ENCODE measurements at places on chromosomes 5 and 9. TPM values are rescaled to one million over a fixed set of nuclear protein-coding genes. Genes with fewer than 3 reads are reported as not detected.
A peak's percentile ranks its signal among the peaks of the same experiment; 100 is the strongest.

DNA sequence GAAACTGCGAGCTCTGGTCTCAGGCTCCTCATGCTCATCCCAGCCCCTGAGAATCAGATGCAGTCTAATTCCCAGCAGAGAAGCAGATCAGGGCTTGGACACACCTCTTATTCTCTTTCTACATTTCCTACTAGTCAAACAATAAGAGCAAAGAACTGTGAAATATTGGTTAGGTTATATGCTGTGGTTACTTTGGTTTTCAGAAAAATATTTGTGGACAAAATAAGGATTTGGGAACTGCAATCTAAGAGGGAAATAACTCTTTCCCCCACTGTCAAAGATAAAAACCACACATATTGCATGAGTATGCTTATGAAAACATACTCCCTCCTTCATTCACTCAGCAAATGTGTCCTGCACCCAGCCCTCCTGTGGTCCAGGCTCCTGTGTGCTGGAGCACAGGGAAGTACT, 164.5 kb upstream of the S1PR3 start:
- no peak for DNase-seq

DNA sequence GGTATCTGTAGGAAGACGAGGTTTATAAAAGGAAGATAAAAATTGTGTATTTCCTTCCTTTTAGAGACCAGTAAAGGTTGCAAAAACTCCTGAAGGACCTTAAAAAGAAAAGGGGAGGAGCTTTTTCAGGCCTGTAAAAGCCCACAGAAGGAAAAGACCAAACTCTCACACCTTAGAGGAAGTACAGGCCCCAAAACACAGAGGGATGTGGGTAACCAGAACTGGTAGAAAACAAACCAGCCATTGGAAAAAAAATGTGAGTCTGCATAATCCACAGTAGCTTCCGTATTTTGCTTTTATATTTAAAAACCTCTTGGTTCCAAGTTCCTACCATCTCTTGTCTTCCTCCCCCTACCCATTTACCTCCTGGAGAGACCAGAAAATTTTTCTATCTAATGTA, 8.5 kb downstream of the GIN1 start:
- DNase-seq = no peak

- no peak for DNase-seq
These were observed 93.1 kb downstream of the PJA2 start for GRCh38 chr5:109316634-109317033.

GRCh38 chr5:169945831-169946261, 34.4 kb downstream of the INSYN2B start:
- DNase-seq = no peak

Gene ADAMTSL1
- 172 TPM for total RNA-seq

- DNase-seq = no peak
These were observed 39.3 kb downstream of the UBE2D2 start for GRCh38 chr5:139600336-139600949.

Gene FABP6
- not detected for total RNA-seq

DNA sequence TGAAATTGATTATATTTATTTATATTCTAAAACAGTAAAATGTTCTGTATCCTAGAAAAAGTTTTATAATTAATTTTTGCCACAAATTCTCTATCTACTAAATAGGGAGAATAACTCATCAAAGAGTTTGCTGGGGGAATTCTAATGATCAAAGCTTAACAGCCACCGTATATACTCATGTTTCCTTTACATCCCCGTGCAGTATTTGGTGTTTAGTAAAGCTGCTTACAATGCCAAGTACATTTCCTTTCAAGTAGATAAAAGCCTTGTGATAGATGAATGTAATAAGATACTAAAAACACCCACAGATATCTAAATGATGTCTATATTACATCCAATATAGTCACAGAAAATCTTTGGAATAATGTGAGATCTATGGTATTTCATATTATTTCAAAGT, 312.2 kb downstream of the HCN1 start:
- DNase-seq = no peak

GRCh38 chr5:76999451-76999850, 30.8 kb upstream of the AGGF1 start:
- no peak for DNase-seq

- DNase-seq = peak; percentile 68
These were observed 163.7 kb downstream of the COL23A1 start for GRCh38 chr5:178426326-178427130.

Gene RNF20
- total RNA-seq = 23.0 TPM

GRCh38 chr9:69806627-69807026, 14.0 kb upstream of the CFAP95 start:
- no peak for DNase-seq

Gene ITGA2
- 9.5 TPM for total RNA-seq

DNA sequence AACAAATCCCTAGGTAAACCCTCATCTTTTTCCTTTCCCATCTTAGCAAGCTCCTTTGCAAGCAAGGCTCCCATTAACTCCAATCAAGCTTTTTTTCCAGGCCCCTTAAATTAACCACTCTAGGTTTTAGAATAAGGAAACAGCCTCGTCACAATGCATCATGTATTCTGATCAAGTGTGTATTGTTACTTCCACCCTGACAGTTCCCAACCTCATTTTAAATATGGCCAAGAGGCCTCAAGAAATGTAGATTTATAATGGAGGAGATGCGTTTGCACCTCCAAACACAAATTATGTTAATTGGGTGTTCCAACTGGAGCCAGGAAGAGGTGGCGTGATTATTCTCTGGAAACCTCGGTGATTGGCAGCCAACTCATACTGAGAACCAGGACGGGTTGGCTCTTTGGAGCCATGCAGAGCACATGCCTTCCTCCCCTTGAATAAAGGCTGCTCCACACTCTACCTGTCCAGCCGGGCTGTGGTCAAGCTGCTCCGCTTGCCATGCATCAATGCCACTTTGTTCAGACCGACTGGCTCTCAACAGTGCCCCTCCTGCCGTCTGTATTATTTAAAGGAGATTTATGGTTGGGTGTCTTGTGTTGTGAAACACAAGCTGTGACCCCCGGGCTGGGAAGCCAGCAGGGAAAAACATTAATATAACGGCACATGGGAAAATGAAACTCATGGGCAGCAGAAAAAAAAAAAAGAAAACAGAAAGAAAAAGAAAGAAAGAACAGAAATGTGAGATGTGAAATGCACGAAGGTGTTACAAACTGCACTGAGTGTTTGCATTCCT, 191.1 kb downstream of the EBF1 start:
- DNase-seq = no peak

DNA sequence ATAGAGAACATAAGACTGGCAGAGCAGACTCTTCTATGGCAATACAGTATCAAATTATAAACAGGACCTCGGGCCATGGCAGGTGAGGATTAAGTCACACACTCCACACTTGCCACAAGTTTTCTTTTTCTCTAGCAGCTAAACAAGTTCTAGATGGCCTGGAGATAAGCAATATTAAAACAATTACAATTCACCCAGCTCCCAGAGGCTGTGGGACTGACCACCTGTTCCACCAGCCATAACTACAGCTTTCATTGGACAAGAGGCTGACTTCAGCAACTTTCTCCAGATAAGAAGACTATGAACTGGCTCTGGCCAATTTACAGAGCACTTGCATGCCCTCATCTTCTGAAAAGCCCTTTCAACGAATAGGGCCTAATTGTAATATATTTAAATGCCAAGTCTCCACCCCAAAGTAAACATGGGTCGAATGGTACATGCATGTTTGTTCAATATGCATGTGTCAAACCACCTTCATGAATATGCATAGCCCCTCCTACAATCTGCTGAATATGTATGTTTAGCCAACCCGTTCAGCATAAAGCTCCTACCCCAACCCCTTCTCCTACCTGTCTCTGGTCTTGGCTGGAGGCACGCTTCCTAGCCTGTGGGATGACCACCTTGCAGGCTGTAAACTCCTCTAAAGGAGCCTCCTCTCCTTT, 6.1 kb upstream of the CFAP157 start:
- no peak for DNase-seq

Gene HMMR
- 0.26 TPM for total RNA-seq

Gene PALM2AKAP2
- total RNA-seq = 6.6 TPM

- DNase-seq = no peak
These were observed 67.5 kb downstream of the TLE1 start for GRCh38 chr9:81621785-81622259.

DNA sequence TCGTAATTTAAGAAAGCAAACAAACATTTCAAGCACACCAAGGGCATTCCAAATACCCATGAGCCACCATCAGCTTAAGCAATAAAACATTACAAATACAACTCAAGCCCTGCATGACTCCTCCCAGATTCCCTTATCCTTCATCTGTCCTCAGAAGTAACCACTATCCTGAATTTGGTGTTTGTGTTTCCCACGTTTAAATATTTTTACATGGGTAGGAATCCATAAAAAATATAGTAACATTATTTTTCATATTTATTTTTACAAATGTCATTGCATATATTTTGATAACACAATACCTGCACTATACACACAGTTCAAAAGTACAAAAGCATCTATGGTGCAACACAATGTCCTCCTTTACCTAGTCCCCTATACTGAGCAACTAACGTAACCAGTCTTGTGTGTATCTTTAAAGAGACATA, 6.4 kb downstream of the PRKAA1 start:
- DNase-seq = no peak

GRCh38 chr5:107342371-107342770, 328.4 kb downstream of the EFNA5 start:
- DNase-seq = no peak

DNA sequence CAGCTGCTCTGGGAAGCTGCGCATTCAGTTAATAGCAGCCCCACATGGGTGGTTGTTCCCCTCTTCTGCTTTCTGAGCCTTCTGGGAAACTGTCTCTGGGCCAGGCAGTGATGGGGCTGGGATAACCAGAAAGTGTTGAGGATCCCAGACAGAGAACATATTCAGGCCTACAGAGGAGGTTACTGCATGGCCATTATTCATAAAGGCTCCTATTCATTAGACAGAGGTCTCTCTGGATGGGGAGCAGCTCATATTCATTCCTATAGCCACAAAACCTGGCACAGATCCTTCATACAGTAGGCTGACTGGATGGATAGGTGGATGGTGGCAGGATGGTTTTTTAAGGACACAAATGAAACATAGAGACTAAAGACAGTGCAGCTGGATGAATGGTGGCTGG, 76.3 kb downstream of the HSPA4 start:
- DNase-seq = no peak

- DNase-seq = no peak
These were observed 5.2 kb upstream of the PPARGC1B start for GRCh38 chr5:149724884-149725283.

GRCh38 chr5:94777056-94777880, 158.8 kb downstream of the SLF1 start:
- DNase-seq = no peak

Gene EQTN
- total RNA-seq = 0.32 TPM

DNA sequence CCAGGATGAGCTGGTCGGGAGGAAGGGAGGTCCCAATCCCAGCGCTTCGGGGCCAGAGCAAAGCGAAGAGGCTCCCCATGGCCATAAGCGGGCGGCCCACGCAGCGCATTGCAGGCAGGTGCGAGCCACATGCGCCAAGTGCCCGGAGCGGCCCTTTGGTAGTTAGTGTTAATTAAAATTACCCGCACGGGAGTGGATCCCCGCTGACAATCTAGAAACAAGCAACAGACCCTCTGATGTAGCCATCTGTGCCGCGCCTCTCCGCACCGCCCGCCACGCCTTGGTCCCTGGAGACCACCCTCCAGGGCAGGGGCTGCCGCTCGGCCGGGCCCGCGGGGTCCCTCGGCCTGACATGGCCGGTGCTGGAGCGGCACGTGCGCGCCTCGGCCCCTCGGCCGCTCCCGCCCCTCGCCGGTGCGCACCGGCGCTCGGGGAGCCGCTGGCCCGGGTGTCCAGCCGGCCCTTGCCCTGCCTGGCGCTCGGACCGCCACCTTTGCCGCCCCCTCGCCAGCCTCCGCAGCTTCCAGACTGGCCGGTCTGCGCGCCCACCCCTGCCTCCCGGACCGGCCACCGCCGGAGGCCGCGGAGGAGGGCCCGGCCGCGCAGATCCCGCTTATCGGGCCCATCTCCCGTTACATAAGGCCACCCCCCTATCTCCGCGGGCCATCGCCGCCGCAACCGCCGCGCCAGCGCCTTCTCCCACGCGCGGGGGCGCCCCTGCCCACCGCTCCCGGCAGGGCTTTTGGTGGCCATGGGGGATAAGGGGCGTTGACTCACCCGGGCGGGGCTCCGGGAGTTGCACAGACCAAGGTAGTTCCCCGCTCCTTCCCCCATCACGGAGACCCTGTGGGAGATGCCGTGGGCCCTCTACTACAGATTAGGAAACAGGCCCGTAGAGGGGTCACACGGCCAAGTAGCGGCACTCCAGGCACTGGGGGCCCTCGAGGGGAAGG, 1.9 kb upstream of the IL13 start:
- peak; percentile 88 for DNase-seq

DNA sequence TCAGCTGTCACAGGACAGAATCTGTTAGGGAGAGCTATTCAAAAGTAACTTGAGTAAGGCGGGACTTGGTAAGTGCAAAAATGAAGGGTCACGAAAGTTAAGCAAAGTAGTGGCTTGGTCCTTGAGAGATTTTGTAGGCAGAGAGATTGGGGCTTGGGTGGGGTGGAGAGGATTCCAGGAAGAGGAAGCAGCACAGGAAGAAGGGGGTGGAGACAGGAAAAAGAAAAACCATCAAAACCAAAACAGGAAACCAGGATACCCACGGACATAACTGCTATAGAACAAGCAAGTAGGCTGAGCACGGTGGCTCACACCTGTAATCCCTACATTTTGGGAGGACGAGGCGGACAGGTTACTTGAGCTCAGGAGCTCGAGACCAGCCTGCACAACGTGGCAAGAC, 3.7 kb downstream of the ROPN1L start:
- DNase-seq = no peak
